ENCODE measurements at places on chromosomes 5 and 9.
A peak's percentile ranks its signal among the peaks of the same experiment; 100 is the strongest.

GRCh38 chr9:111034170-111034897 lies 3.9 kb downstream of the LPAR1 start:
- DNase-seq: peak; percentile 8

DNA sequence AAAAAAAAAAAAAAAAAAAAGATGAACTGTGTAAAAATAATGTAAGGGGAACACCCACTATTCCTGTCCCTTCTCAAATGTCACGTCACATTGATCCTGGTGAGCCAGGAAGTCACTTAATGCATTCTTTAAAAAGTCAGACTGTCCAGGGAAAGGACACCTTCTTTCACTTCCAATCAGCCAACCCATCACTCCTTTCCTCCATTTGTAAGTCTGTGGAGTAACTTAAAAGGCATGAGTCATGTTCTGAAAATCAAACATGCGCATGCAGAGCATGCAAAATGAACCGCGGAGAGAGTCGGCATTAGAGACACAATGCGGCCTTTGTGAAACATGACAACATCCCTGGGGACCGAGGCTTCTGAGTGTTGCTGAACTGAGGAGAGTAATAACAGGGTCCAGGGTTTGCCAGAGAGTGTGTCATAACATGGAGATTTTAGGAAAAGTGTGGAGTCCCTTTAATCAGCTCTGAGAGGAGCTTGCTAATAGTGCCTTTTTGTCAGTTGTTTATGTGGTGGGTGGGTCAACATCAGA lies 77.6 kb upstream of the SEMA6A start:
- DNase-seq: no peak

DNA sequence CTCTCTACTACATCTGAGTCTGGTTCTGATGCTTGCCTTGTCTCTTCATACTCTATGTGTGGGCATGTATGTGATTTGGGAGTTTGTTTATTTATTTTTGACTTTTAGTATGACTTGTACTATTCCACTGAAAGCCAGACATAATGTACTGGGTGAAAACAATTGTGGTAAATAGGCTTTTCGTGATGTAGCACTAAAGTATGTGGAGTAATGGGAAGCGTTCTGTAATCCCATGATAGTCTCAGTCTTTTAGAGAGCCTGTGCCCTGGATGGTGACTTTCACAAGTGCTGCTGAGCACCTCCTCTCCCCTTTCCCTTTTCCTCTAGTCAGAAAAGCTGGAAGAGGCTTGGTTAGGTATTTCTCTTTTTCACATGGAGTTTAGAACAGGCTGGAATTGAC lies 85.8 kb upstream of the S1PR3 start:
- no peak for DNase-seq

DNA sequence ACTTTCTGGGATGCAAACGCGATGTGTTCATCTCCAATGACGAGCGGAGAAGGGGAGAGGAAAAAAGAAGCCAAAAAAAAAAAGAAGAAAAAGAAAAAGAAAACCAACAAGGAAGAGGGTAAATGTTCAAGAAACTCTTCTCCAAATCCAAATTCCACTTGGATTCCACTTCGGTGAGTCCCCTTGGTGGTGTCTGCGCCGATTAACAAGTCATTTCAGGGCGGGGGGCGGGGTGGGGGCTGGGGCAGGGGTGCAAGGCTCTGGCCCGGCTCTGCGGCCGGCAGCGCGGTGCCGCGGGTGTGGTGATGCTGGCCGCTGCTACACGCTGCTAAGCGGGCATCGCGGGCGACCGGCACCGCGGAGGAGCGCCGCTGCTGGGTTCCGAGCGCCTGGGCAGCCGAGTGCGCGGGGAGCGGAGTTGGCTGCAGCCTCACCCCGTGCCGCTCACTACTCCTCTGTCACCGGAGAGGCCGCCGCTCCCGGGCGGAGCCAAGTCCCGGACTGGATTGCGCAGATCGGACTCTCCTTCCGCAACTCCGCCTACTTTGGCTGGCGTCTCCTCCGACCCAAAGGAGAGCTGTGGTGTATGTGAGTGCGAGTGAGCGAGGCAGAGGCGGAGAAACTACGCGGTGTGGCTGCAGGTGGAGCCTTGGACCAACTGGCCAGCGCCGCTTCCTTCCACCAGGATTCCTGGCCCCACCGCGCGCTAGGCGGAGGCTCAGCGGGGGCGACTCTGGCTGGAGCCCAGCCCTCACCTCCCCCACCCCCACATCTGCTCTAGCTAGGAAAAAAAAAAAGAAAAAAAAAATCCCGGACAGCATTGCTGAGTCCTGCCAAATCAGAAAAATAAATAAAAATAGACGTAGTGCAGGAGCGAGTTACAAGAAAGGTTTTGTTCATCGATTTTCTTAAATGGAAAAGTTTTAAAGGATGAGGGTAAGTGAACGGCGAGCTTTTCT lies at the start of gene SEMA6A:
SEMA6A (minus strand) TSS at position 457 of the 959 bp plus-strand sequence. CDS start 69,879 bp downstream, outside the sequence.
- DNase-seq: peak; percentile 90

DNA sequence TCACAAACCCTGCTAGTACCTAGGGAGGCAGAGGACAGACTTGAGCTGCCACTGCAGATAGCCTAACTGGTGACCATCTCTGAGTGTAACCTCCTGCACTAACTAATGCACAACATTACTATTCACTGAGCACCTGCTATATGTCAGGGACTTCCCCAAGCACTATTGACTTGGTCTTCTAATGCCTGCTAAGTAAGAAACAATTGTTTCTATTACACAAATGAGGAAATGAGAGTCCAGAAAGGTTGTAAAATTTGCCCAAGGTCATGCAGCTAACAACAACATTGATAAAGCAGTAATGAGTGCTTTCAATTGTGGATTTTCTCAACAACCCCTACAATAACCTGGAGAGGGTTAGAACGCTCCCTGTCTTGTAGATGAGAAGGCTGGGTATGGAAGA lies 183.7 kb downstream of the ZNF462 start:
- DNase-seq: no peak

DNA sequence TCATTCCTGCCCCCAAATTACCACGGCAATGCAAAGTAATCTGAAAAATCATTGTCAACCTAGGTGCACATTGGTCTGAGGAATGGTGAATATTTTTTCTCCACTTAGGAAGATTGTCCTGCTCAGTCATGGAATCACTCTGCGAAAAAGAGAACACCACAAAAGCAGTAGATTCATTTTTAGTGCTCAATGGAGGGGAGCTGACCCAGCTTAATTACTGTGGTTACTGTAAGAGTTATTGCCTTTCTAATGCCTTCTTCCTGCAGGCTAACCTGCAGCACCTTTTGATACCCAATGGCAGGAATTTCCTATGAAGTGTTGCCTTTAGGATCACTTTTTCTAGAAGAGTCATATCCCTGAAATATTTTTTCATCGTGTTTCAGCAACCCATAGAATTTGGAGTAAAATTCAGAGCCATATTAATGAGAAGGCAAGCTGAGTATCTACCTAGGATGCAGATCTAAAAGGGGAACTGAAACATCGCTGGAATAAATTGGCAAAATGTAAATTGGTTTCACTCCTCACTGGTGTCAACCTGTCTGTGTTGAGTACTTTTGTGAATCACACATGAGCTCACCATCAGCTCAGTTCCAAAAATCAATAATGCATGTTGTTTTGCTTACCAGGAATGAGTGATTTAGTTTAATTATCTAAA lies 464.5 kb downstream of the CSNK1G3 start:
- no peak for DNase-seq

DNA sequence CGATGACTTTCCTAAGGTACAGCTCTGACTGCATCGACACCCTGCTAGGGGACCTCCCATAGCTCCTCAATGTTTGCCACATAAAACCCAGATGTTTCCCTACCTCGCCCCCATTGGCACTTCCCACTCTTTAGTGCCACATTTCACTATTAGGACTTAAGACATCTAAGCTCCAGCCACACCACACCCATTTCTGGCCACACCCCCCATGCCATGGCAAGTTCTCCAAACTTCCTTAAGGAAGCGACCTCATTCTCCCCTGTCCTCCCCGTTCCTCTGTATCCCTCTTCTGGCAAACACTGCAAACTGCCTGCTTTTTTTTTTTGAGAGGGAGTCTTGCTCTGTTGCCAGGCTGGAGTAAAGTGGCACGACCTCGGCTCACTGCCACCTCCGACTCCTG lies 62.9 kb downstream of the USP20 start:
- DNase-seq: peak; percentile 84

- DNase-seq: no peak
Observed at GRCh38 chr5:14212838-14213237, 69.7 kb downstream of the TRIO start.

GRCh38 chr9:34086864-34087263 lies 38.2 kb upstream of the UBAP2 start:
- peak; percentile 74 for DNase-seq

- no peak for DNase-seq
Observed at GRCh38 chr5:100762108-100762507, 141.0 kb downstream of the ST8SIA4 start.

DNA sequence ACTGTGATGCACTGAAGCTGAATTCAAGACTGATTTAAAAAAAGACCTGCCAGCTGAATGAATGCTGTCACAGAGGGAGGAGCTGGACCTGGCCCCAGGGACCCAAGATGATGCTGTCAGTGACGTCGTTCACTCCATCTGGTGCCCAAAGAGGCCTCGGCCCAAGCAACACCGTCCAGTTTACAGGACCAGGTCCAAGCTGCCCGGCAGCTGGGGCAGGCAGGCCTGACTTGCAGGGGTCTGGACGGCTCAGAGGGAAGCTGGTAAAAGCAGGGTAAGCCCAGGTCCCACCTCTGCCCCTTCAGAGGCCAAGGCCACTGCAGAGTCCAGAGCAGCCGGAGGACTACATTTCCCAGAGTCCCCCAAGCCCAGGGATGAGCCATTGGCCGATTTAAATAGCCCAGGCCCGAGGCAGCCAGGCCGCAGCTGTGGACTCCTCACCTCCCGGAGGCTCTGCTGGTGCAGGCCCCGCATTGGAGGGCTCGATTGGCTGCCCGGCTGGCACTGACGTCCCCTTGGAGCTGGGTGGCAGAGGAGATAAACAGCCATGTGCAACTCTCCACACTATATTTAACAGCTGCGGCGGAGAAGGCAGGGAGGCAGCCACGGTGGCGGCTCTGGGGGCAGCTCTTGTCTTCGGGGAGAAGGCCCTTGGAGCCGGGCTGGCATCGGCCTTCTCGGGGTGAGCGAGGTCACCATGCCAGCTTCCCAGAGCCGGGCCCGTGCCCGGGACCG lies at the start of gene PLPP7:
PLPP7 (plus strand) TSS at position 423 of the 735 bp plus-strand sequence; CDS start at position 698, 275 bp downstream.
- DNase-seq: peak; percentile 52

DNA sequence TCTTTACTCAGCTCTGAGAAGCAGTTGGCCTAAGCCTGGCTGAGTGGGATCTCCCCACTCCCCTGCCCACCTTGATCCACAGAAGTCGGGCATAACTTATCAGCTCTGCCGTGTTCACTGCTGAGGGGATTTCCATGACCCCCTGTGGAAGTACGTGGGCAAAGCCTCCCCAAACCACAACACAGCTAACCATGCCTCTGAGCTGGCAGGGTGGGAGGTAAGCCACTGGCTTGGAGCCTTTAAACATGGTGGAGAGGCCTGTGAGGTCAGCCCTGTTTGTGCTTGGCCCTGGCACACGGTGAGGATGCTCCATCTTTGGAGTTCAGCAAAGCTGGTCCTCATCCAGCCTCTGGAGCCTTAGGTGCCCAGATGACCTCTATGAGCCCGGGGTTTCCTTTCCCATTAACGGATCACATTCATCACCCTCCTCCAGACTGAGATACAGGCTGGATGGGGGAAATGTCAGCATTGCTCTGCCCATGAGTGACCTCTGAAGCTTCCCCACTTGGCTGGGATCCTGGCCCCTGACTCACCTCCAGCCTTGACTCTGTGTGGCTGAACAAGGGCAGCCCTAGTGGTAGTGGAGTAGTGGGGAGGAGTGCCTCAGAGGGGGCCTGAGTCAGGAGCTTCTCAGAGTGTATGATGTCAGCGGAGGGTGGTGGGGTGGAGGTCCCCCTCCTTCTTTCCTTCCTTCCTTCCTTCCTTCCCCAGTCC lies 6.2 kb downstream of the PDLIM4 start:
- peak; percentile 79 for DNase-seq

- DNase-seq: no peak
Observed at GRCh38 chr5:127608077-127608660, 40.7 kb upstream of the CTXN3 start.

DNA sequence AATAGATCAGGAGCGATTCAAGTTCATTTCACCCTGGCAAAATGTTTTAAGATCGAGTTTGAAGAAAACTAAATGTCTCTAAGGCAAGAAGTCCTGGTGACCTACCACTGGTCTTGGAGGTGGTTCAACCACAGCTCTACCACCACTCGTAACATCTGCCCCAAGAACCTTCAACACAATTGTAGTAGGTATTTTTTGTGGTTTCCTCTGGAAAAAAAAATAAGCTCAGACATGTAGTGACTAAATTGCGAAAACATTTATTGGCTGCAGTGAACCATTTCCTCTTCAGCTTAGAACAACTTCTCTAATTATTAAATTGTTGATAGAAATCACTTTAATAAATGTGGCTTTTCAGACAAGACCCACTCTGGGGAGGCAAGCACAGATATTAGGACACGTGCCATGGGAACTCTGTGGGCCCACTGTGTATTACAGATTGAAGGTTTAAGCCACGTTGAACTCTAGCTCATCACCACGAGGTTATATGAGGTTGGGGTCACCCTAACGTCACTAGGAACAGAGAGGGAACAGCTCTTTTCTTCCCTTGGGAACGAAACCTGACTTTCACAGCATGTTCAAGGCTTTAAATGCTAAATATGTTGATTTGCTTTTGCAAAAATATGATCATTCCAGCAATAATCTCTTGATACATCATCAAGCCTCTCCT lies 142.9 kb downstream of the HSD17B3 start:
- DNase-seq: peak; percentile 29

All from suppressor macrophage treated with lipopolysaccharide for 1 hour (primary cell).